Nephron progenitor cell (in vitro differentiated cells): ENCODE measurements at places on chromosomes 5 and 9.
A peak's percentile ranks its signal among the peaks of the same experiment; 100 is the strongest.

GRCh38 chr9:6449645-6450044 is 36.6 kb downstream of the UHRF2 start:
- no peak for DNase-seq

DNA sequence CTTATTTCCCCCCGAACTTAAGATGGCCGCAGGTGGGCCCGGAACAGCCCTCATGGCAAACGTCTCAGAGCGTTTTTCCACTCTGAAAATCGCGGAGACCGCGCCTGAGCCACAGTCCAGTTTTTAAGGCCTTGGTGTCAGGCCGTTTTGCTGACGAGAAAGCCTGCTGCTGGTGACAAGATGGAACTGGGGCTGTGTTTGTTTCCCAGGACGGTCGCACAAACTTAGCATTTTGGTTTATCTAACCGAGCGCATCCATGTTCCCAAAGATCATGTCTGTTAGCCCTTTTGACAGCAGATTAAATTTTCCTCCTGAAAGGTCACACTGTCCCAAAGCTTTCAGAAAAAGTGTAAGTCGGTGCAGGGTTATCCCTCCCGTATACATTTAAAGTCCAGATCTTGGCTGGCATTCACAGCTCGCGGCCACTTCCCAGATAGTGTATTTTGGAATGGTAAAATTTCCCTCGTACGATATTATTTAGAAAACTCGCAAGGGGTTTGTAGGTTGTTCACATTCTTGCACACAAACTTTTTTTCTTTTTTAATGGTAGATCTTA is 812 bp downstream of the SREK1 start:
- peak; percentile 55 for DNase-seq

DNA sequence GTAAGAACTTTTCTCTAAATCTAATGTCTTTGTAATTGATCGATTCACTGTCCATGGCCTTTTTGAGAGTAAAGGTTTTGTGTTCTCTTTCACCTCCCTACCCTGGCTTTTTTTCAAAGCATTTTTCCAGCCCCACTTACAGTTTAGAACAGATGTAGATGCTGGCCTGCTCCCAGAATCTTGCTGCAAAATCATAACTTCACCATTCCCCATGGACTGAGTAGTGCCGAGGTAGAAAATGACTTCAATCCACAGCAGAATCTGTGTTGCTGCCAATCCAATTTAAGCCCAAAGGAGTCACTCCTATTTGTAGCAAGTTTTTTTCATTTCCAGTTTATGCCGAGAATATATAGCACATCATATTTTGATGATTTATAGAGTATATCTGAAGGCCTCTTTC is 46.5 kb upstream of the CEMIP2 start:
- DNase-seq, result no peak

GRCh38 chr5:113187906-113188305 is 211.3 kb downstream of the DCP2 start:
- DNase-seq, result no peak

GRCh38 chr5:56685503-56686217 is 129.7 kb upstream of the MAP3K1 start:
- DNase-seq, result no peak

- no peak for DNase-seq
Observed at GRCh38 chr9:69155341-69156030, 18.6 kb upstream of the TJP2 start.

DNA sequence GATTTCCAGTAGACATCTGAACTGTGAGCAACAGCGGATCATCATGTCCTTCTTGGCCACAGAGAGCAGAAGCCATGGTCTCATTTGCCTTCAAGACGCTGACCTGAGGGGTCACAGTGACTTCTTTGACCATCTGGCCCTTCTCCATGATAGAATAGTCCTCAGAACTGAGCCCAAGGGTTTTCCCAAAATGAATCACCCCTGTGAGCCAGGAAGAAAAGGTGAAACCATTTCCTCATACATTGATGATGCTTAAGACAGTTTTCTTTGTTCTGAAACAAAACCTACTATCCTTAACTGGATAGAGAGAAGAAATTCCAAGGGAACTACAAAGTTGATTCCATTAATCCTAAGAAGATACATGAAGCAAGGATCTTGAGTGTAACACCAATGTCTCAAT is 503.9 kb downstream of the CTNND2 start:
- no peak for DNase-seq

GRCh38 chr5:15009420-15009819 is 137.8 kb upstream of the ANKH start:
- no peak for DNase-seq

DNA sequence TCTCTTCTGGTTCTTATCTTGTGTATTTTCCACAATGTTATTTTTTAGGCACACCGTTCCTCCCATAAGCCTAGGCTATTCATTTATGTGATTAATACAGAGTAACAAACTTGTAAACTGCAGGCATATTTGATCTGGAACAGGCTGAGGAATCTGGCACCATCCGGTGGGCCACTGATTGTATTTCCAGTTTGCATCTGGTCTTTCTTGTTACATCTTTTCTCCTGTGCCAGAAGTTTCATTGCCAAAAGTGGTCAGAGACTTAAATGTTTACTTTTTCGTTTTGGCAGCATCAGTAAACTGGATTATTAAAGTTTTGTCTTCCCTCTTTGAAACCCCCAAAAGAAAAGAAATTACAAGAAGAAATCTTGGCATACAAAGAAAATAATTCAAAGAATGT is 17.9 kb upstream of the ZCCHC7 start:
- DNase-seq, result no peak

GRCh38 chr9:81814794-81815464 is 113.3 kb upstream of the SPATA31D4 start:
- no peak for DNase-seq

DNA sequence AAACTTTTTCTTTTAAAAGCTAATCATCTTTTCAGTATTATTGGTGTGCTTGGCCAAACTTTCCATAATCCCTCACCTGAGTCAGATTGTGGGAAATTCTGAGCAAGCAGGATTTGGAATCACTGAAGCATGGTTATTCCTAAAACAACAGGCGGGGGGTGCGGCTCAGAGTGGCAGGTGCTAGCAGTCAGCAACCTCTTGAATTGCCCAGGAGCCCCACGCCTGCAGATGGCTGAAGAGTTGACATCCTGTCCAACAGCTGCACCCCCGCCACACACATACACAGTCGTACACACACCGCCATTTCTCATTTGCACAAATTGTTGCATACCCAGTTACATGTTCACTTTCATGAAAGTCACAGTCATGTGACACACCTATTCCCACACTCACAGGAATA is 96.6 kb downstream of the LHX2 start:
- no peak for DNase-seq

- no peak for DNase-seq
Observed at GRCh38 chr5:335740-336038, 14.2 kb downstream of the AHRR start.

DNA sequence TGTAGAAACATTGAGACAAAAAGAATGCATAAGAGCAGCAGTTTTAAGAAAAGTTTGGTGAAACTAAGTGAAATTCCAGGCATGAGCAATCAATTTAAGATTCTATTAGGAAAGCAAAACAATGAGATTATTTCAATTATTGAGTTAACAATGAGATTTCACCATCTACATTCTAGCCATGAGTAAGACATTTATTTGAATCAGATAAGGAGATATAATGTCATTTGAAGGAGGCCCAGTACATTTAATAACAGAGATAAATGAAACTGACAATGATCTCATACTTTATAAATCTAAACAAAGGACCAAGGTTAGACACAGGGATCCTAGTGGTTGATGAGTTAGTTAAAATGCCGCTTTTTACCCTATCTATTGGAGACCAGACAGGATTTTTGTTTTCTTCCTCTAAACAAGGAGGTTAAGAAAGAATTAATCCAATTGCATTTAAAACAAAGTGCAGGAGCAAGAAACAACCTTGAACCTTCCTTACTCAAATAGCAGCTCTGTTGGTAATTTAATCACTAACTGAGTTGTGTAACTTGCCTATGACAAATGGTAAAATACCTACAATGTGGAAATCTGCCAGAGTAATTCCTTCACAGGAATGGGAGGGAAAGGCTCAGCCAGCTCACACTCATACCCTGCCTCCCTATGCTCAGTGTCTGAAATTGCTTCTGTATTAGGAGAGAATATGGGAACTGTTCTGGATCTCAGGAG is 103.5 kb upstream of the NR3C1 start:
- DNase-seq, result no peak

DNA sequence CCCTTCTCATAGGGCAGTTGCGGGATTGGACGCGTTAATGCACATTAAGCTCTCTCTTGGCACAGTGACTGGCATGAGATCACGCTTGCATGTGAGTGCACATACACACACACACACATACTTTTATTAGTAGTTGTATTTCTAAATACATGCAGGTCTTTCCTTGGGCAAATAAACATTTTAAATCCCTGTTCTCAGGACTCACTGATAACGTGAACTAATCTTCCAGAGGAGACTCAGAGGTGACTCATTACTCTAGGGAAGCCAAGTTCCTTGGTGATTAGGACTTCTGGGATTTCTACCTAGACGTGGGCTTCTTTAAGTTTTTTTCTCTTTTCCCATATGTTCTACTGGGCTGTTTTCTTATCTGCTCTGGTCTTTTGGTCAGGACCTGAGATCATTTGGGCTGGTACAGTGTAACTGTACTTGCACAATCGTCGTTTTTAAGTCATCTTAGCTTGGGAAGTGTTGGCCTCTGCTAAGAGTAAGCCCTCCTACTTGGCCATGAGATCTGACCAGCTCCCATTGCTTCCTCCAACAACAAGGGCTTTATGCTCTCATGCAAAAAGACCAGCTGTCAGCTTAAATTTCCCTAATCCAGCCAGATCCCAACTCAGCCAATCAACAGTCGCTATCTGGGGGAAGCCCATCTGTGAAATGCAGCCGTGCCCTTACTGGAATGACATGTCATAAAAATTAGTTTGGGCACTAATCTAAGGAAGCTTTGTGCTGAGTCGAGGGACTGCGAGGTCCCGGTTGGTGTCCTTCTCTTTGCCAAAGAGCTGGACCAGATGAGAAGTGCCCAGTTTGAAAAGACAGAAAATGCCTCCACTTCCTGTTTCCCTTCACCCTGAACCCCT is 176.4 kb upstream of the ANKRD55 start:
- no peak for DNase-seq

GRCh38 chr5:156758011-156758791 is 91.9 kb upstream of the PPP1R2B start:
- DNase-seq, result no peak

- DNase-seq, result peak; percentile 42
Observed at GRCh38 chr9:6055216-6055615, 39.8 kb upstream of the RANBP6 start.

DNA sequence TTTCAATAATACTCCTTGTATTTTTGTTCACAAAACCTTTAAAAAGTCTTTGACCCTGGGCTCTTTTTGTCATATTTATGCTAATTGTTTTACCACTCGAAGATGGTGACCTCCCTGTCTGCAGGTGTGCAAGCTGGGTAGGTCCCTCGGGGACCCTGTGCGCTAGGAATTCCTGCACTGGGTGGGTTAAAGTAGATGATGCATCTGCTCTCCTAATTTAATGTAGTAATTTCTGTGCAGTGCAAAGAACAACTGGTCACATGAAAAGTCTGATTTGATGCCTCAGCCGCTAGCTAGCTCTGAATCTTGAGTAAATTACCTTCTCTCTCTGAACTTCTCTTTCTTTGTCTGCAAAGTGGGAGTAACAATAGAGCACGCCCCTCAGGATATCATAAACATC is 139.1 kb upstream of the OTULINL start:
- no peak for DNase-seq

DNA sequence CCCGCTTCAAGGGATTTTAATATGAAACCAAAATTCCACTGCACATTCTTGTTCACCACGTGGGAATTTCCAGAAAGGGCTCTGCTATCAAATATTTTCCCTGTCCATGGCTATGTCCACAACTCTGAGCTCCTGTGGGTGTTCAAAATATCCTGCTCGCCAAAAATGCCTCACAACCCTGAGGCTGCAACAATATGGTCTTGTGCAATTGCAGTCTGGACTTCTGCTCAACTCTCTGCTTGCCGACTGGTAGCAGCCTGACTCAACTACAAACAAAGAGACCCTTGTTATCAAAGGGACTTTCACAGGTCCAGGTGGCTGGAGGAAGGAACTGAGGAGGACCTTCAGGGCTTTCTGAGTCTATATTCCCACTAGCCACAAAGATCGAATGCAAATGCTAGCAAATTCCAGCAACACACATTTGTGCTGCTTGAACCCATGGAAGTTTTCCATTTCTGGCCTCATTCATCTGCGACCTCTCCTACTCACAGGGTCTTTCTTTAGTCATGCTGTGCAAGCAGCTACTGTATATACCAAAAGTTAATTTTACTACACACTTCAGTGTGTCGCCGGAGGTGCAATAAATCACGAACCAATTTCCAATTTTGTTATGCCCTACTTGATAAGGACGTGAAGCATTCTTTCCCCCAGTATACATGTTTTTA is 169.2 kb upstream of the SLC30A5 start:
- DNase-seq, result no peak

GRCh38 chr9:108784998-108785397 is 70.8 kb downstream of the ACTL7B start:
- DNase-seq, result no peak

GRCh38 chr5:168765086-168765550 is 185.9 kb upstream of the PANK3 start:
- no peak for DNase-seq

DNA sequence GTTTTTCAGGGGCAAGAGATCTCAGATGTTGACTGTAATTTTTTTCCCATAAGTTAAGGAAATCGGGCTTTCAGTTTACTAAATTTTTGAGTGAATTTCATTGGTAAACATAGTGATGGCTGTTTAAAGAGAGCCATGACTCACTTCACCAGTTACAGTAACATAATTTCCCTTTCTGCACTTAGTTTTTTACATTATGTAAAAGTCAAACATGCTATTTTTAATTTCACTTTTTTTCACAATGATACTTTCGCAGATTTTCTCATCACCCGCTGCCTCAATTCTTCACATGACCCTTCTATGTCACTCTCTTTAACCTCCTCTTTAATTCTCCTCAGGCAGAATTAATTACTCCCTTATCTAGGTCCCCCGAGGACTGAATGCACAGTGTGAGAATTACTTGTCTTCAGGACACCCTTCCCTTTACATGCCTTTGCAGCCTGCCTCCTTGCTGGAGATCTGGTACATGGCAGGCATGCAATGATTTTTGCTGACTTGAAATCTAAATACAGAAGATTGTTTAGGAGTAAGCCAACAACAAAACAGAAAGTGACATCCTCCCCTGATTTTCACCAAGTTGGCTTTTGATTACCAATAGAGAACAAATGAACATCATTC is 217.5 kb upstream of the S1PR3 start:
- DNase-seq, result no peak

- DNase-seq, result no peak
Observed at GRCh38 chr9:104247899-104248460, 153.9 kb downstream of the SMC2 start.

- no peak for DNase-seq
Observed at GRCh38 chr9:87167161-87167560, 219.9 kb upstream of the GAS1 start.

DNA sequence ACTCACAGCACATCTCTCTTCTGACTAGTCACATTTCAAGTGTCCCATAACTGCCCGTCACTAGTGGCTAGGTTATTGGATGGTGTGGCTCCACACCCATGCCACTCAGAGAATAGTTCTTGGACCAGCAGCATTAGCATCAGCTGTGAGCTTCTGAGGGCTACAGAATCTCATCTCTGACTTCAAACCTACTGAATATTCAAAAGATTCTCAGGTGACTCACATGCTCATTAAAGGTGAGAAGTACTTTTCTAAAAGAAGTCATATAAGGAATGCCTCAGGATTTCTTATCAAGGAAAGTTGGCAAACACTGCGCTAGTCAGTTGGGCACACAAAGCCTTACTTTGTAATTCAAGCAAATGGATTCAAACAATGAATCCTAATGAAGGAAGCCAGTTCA is 305.0 kb upstream of the CDH12 start:
- DNase-seq, result no peak

GRCh38 chr5:2277886-2278285 is 395.2 kb upstream of the IRX4 start:
- DNase-seq, result no peak
